ENCODE measurements at places on chromosomes 16 and 17.

DNA sequence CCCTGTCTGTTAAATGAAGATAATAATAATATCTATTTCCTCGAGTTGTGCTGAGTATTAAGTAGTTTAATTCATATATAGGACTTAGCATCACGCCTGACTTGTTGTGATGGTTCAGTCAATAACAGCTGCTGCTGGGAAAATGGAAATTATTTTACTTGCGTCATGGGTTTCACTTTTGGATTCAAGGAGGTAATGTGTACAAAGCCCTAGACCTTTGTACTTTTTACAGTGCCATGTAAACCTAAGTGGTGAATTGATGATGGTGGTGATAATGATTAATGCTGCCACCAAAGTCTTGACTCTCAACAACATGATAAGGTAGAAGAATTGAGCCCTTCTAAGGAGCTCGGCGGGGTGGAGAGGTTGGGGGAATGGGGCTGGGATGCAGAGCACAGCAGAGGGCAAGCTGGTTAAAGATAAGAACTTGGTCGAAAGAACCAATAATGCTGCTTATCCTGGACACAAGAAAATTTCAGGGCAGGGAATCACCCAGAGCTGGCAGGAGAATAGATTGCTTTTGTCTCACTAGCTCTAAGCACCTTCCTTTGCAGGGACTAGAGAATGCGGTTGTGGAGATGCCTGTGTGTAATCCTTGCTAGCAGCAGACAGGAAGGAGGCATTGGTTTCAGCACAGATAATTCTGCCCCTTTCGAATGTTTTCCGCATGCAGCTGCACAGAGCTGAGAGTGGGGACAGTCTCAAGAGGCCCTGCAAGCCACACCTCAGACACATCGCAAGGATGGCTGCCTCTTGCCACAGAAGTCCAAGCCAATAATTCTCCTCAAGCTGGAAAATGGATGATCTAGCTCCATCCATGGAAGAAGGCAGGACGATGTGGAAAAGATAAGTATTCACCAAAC lies 187.1 kb downstream of the TMEM114 start:
- no peak for DNase-seq

DNA sequence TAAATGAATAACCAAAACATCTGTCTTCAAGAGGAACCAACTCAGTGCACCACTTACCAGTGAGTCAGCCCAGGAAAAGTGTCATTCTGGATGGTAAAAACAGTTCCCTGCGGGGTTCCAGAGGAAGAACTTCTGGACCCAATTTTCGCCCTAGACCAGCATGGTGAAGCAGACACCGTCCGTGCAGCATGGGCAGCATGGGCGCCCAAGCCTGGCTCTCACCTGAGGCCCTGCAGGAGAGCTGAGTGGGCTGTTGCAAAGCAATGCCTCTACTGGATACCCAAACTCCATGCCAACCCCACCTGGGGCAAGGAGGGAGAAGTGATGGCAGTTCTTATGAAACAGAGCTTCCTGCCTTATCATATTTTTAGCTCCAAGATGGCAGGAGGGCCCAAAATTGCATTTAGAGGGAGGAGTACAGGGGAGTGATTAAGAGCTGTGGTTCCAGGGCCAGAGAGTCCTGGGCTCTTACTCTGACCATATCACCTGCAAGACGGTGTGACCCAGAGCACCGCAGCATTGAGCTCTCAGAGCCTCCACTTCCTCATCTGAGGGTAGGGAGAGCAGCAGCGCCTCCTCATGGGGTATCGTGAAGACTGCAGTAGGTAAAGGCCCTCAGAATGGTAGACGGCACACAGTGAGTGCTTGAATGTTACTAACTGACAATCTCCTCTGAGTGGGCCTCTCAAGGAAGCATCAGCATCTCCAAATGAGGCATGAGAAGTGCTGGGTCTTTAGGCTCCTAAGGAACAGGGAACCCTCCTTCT lies 16.6 kb upstream of the INPP5K start:
- peak; percentile 70 for DNase-seq

GRCh38 chr16:76370344-76370743 lies 93.1 kb downstream of the CNTNAP4 start:
- no peak for DNase-seq

GRCh38 chr16:85602402-85603202 lies 10.5 kb upstream of the GSE1 start:
- DNase-seq, result no peak

GRCh38 chr17:75295201-75296158 lies 6.2 kb upstream of the SLC25A19 start:
- DNase-seq, result no peak

DNA sequence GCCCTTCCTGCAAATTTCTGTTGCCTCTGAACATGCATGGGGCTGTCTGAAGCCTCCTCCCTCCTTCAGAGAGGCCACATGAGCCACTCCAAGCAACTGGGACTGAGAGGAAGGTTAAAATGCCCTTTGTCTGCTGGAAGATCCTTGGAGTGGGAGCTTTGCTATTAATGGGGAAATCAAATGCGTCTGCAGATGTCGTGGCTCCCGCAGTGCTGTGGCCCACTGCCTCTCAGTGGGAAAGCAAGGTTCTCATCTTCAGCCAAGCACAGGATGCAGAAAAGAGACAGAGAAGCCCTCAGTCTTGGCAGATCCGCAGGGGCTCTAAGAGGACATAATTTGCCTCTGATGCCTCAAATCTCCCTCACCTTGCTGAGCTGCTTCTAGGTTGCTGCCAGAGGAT lies 34.8 kb downstream of the PEMT start:
- DNase-seq, result no peak

DNA sequence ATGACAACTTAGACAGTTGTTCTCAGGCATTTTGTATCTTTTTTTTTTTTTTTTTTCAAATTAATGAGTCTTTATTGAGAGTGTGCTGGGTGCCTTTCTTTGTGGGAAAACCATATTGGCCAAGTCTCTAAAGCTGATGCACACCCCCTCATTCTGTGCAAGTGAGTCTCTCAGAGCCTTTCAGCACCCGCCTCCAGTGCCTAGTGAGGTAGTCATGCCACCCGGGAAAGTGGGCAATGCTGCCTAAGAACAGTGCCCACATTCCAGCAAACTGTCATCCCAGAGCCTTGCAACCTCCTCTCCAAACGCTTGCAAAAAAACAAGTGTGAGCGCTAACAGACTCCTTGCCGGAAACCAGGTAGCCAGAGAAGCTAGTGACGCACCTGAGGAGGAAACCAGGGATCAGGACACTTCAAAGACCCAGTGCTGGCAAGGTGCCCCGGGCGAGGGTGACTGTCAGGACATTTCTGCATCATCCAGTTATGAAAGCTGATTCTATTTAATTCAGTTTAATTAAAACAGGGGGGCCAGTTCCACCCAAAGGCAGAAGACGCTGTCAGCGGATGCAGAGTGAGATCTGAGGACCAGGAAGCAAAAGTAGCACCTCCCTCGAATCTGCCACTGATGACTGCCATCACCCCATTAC lies 34.9 kb downstream of the SMARCE1 start:
- peak; percentile 41 for DNase-seq

DNA sequence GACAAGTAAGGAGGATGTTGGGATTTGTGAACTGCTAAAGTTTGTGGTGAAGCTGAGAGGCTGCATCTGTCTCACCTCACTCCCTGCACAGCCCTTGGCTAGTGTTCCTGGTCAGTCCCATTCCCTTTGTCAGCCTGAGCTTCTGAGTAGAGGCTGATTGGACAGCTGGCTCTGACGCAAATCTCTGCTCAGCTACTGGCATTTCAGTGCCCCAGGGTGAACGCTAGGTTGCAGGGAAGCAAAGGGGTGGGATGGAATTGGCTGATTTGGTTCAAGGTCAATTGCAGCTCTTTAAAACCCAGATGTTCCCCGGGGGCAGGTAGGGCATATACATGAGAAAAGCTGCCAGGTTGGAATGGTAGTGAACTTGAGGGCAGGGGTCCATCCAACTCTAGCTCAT lies 23.1 kb upstream of the CNOT1 start:
- DNase-seq, result no peak

DNA sequence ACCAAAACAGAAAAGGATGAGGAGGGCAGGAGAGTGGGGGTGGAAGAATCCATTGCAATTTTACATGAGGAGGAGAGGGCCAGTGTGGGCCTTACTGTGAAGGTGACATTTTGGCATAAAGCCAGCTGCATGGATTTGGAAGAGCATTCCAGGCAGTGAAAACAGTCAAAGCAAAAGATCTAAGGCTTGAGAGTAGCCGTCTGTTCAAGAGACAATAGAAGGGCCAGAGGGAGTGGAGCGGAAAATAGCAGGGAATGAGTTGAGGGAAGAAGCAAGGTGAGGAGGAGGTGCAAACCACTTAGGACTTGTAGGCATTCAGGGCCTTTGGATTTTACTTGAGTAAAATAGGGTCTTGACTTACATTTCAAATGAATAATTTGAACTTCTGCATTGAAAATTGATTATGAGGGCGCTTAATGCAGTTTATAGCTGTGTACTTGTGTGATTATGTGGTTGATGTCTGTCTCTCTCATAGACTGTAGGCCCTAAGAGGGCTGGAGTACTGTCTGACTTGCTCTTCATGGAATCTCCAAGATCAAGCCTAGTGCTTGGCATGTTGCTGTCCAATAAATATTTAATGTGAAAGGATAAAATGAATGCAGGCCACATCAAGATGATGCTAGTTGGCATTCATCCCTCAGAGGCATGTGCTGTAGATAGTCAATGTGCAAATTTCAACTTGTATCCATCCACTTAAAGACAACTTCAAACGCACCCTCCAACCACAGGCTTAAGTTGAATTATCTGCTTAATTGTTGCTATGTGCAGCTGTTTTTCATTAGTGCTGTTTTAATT lies 772.1 kb upstream of the RBFOX1 start:
- DNase-seq, result no peak

GRCh38 chr16:20409398-20410120 lies at the start of gene ACSM5:
Gene ACSM5, plus strand, starts transcription at chr16:20409534. Its CDS starts 1,951 bp downstream, at chr16:20411485.
- no peak for DNase-seq

- DNase-seq, result peak; percentile 23
Measured at GRCh38 chr16:85778873-85779272, 20.5 kb downstream of the EMC8 start.

- DNase-seq, result no peak
Measured at GRCh38 chr16:31080756-31081419, 6.7 kb downstream of the ZNF646 start.

- DNase-seq, result no peak
Measured at GRCh38 chr16:71479420-71479819, 9.7 kb downstream of the ZNF19 start.

DNA sequence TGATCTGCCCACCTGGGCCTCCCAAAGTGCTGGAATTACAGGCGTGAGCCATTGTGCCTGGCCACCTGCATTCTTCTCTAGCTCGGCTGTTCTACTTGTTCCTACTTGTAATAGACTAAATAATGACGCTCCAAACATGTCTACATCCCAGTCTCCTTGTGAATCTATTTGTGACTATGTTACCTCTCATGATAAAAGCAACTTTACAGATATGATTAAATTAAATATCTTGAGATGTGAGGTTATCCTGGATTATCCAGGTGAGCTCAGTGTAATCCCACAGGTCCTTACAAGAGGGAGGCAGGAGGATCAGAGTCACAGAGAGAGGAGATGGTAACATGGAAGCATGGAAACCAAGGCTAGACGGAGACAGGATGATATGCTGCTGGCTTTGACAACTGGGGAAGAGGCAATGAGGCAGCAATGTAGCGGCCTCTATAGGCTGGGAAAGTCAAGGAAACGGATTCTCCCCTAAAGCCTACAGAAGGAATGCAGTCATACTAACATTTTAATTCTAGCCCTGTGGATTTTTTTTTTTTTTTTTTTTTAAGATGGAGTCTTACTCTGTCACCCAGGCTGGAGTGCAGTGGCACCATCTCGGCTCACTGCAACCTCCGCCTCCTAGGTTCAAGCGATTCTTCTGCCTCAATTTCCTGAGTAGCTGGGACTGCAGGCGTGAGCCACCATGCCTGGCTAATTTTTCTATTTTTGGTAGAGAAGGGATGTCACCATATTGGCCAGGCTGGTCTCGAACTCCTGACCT lies 5.0 kb upstream of the LASP1 start:
- no peak for DNase-seq

- DNase-seq, result no peak
Measured at GRCh38 chr17:64992325-64992802, 64.2 kb downstream of the GNA13 start.

- peak; percentile 68 for DNase-seq
Measured at GRCh38 chr17:82551779-82552457, 32.4 kb downstream of the FOXK2 start.

DNA sequence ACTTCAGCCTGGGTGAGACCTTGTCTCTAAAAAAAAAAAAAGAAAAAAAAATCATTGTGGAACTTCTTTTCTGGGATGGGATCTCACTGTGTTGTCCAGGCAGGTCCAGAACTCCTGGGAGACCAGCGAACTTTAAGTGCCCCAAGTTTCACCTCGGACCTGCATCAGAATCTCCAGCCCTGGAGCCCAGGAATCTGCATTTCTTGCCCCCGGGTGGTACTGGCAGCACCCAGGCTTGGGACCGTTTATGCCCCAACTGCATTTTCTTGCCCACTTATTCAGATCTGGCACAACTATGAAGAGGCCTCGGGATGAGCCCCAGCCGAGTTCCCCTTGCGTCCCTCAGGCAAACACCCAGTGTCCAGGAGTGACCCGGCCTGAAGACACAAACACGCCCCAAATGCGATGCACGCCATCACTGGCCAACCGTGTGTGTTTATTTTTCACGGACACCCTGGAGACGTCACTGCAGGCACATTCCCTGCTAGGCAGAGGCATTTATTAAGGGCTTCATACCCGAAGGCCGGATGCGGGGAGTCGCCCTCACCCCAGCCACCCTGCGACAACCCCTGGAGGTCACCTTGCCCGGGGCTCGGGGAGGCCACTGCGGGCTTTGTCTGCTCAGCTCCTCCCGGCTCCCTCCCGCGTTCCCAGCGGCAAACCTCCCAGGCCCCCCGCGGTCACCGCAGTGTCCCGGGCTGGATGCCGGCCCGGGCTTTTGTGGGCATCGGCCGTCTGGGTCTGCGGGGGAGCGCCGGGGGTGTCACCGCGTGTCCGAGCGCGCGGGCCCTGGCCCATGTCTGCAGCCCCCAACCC lies 684 bp upstream of the SPIRE2 start:
- no peak for DNase-seq

GRCh38 chr16:53281280-53281679 lies 153.0 kb upstream of the RBL2 start:
- no peak for DNase-seq

GRCh38 chr16:85697431-85697830 lies 8.7 kb upstream of the GINS2 start:
- no peak for DNase-seq

GRCh38 chr16:14175086-14175485 lies 104.0 kb downstream of the MRTFB start:
- no peak for DNase-seq

- no peak for DNase-seq
Measured at GRCh38 chr16:79328402-79329165, 272.0 kb downstream of the MAF start.

DNA sequence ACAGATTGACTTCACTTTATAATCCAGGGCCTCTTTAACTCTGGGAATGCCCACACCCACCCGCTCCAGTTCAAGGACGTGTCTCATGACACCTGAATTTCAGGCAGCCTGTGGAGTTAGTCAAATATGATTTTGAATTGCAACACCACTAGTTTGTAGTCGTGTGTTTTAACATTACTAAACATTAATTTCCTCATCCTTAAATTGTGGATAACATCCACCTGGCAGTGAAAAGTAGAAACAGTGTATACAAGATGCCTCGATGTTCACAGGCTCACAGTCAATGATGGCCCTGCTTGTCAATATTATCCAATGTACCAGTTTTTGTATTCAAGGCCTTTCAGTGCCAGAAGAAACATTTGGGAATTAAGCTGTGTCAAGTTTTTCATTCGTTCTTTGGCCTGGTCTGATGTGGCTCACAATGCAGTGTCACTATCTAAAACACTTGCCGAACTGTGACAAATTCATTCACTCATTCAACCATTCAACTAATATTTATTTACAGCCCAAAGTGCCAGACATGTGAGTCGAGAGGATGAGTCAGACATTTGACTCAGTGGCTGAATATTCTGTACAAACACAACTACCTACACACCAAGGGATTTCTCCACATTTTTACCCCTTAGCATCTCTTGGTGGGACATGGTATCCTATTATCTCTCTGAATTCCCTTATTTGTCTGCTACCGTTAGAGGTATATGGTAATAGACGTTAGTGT lies 1.4 kb downstream of the MEIOB start:
- DNase-seq, result no peak

All from T-helper 2 cell (primary cell).